Activated CD4-positive, alpha-beta T cell treated with anti-CD3 and anti-CD28 coated beads for 36 hours (primary cell): ENCODE measurements at places on chromosomes 12 and 14. TPM values are rescaled to one million over a fixed set of nuclear protein-coding genes. Genes with fewer than 3 reads are reported as not detected.

DNA sequence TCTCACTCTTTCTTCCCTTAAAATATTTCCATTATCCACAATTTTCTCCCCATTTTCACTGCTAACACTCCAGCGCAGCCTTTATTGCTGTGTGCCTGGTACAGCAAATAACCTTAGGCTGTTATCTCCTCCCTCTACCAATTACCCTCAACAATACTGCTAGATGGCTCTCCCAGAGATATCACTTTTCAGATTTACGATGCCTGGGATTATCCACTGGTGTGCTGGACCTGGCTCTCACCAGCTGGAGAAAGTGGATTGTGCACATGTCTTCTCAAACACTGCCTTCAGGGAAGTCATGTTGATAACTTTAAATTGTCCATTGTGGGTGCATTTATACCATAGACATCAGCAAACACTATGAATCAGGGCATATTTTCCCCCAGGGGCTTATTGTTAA lies 101.9 kb upstream of the ADAMTS20 start:
- no peak overlapping the region for H3K27ac ChIP-seq
- peaks cover 10% of the 10 kb centered on the region for H3K27me3 ChIP-seq
- no peaks in the 10 kb centered on the region for H3K4me1 ChIP-seq
- no peak for DNase-seq
- H3K36me3 ChIP-seq, result no peaks in the 10 kb centered on the region
- no peak overlapping the region for H3K4me3 ChIP-seq

Gene GCN1
- total RNA-seq, result 139 TPM

DNA sequence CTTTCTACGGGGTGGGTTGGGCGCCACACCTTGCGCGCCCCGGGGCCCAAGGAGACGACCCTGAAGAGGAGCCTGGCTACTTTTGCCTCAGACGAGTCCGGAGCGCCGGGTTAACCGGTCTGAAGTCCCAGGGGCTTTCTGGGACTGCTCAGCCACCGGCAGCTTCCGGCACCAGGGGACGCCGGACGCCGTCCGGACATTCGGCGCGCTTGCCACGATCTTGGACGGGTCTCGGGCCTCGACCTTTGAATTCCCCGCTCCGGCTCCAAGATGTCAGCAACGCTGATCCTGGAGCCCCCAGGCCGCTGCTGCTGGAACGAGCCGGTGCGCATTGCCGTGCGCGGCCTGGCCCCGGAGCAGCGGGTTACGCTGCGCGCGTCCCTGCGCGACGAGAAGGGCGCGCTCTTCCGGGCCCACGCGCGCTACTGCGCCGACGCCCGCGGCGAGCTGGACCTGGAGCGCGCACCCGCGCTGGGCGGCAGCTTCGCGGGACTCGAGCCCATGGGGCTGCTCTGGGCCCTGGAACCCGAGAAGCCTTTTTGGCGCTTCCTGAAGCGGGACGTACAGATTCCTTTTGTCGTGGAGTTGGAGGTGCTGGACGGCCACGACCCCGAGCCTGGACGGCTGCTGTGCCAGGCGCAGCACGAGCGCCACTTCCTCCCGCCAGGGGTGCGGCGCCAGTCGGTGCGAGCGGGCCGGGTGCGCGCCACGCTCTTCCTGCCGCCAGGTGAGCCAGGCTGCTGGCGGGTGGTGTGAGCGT lies at the start of gene ACOT4:
ACOT4 (plus strand) TSS at position 184 of the 760 bp plus-strand sequence; CDS start at position 271, 87 bp downstream.
- peak within 1 kb of the TSS; percentile 56 for H3K27ac ChIP-seq
- no peaks in the 10 kb centered on the region for H3K27me3 ChIP-seq
- peak within 1 kb of the TSS; percentile 65 for H3K4me3 ChIP-seq
- H3K4me1 ChIP-seq, result peaks cover 9% of the 10 kb centered on the region
- peak; percentile 69 for DNase-seq

GRCh38 chr14:56422221-56422620 lies 157.4 kb upstream of the TMEM260 start:
- H3K27me3 ChIP-seq, result peaks cover 2% of the 10 kb centered on the region
- H3K4me1 ChIP-seq, result no peaks in the 10 kb centered on the region
- no peaks in the 10 kb centered on the region for H3K36me3 ChIP-seq
- DNase-seq, result no peak

Gene PTMS
- total RNA-seq, result 62.2 TPM

Gene YEATS4
- 59.8 TPM for total RNA-seq

- H3K36me3 ChIP-seq, result no peaks in the 10 kb centered on the region
- no peak overlapping the region for H3K4me3 ChIP-seq
- H3K27me3 ChIP-seq, result peaks cover 14% of the 10 kb centered on the region
- H3K4me1 ChIP-seq, result no peaks in the 10 kb centered on the region
- no peak overlapping the region for H3K27ac ChIP-seq
These were observed 6.6 kb downstream of the RTN1 start for GRCh38 chr14:59863806-59864525.

DNA sequence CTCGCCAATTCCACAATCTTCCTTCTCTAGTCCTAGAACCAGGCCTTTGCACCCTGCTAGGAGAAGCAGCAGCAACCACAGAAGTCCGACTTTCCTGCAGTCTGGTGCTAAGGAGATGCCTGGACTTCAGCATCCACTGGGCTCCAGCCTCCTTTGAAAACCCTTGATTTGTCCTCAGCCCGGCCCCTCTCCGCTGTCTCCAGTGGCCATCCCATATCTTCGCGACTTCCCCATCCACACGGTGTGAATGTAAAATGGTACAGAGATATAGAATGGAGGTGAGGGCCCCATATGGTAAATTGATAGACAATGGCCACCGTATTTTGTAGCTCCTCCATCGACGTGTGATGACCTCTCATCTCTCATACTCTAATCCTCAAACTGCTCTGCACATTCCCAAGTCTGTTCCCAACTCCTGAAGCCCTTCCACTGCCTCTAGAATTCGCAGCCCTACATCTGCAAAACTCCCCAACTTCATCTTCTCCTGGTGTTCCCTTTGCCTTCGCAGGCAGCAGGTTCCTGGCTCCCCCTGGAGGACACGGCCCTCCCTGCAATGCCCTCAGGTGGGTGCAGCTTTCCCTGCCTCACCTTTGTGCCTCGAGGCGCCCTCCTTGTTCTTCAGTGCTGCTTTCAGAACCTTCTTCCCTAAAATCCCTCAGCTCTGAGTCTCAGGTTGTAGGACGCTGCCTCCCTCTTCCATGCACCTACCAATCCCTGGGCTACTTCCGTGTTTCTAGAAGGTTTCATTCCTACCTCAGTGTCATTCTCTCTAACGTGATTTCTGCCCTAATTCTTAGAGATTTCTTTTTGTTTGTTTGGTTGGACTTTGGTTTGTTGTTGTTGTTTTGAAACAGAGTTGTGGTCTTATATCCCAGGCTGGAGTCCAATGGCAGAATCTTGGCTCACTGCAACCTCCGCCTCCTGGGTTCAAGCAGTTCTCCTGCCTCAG lies 36.7 kb downstream of the TMBIM6 start:
- peaks cover 14% of the 10 kb centered on the region for H3K4me1 ChIP-seq
- no peak overlapping the region for H3K4me3 ChIP-seq
- H3K36me3 ChIP-seq, result no peaks in the 10 kb centered on the region
- DNase-seq, result peak; percentile 89

DNA sequence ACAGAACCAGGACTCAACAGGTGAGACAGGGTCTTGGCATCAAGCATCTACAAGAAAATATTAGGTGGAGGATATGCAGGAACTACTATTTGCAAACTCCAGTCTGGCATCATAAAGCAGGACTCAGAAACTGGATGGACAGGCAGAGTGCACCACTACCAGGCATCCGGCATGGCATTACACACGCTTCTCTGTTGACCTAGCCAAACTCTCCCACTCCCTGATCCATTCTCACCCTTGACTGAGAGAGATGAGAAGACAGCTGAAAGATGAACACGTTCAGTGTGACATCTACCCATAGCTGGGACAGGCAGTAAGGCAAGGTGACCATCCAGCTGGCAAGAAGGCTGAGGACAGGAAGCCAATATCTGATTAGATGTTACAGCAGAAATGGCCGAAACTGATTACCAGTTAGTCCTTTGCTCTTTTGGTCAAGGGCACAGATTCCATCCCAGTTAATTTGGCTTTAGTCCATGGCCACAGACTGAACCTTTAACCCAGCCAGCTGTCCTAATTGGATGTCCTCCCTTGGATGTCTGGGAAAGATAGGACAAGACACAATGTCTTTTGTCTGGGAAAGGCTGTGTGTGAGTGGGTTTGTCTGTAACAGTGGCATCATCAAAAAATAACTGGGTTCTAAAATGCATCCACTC lies 71.6 kb downstream of the BBS10 start:
- H3K4me1 ChIP-seq, result peaks cover 14% of the 10 kb centered on the region
- DNase-seq, result no peak
- no peak overlapping the region for H3K4me3 ChIP-seq
- H3K27me3 ChIP-seq, result peaks cover 29% of the 10 kb centered on the region
- no peak overlapping the region for H3K27ac ChIP-seq

Gene SLC35F4
- total RNA-seq, result not detected

- H3K27me3 ChIP-seq, result no peaks in the 10 kb centered on the region
- DNase-seq, result no peak
- peaks cover 2% of the 10 kb centered on the region for H3K4me1 ChIP-seq
- no peak overlapping the region for H3K4me3 ChIP-seq
- no peaks in the 10 kb centered on the region for H3K36me3 ChIP-seq
These were observed 12.3 kb upstream of the TFCP2 start for GRCh38 chr12:51185171-51185717.

DNA sequence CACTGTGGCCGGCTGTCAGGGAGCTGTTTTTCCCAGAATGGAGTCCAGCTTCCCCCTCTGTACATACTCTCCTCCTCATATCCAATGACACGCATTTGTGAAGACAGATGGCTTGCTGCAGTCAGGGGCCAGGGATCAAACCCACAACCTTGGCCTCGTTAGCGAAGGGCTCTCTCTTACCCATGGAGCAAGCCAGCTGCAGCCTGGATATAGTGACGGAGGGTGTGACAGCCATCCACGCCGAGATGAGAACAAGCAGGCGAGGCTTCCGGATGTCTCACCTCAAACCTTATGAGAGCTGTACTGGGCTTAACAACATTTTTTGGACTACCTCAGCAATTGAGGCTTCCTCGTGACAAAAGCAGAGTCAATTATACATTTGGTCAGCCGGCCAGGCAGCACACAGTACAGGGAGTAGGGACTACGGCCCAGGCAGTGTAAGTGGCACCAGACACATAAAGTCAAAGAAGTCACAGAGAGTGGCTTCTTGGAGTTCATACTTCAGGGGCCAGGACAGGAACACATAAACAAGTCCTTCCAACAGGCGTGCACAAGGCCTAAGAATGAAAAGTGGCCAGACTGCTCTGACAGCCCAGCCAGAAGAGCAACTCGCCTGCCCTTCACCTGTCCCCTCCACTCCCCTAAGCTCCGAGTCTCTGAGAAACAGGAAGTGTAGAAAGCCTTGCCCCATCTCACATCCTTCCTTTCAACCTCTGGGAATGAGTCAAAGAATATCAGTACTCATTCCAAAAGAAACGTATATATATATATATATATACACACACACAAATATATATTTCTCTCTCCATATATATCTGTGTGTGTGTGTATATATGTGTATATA lies 115.1 kb downstream of the TTC7B start:
- no peaks in the 10 kb centered on the region for H3K4me1 ChIP-seq
- no peak overlapping the region for H3K27ac ChIP-seq
- DNase-seq, result no peak
- no peak overlapping the region for H3K4me3 ChIP-seq
- H3K36me3 ChIP-seq, result no peaks in the 10 kb centered on the region
- H3K27me3 ChIP-seq, result no peaks in the 10 kb centered on the region

DNA sequence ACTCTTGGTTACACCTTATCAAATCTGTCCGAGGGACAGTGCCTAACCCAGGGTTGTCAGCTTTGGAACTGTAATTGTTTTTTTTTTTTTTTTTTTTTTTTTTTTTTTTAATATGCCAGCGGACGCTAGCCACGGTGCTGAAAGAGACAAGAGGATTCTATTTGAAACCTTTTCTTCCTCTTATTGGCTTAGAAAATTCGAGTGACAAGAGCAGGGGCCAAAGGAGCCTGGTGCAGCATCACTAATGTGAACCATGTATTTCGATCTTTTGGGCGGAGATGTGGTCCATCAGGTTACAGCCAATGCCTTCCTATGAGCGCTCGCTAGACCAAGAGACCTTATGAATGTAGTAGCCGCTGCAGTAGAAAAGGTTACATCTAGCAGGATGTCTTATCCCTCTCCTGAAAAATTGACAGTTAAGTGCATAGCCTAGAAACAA lies 922 bp downstream of the PTPRR start:
- no peaks in the 10 kb centered on the region for H3K4me1 ChIP-seq
- DNase-seq, result no peak
- H3K36me3 ChIP-seq, result no peaks in the 10 kb centered on the region
- no peak overlapping the region for H3K27ac ChIP-seq
- no peak overlapping the region for H3K4me3 ChIP-seq

GRCh38 chr12:111149299-111149698 lies 219.6 kb downstream of the PHETA1 start:
- H3K4me1 ChIP-seq, result no peaks in the 10 kb centered on the region
- no peak overlapping the region for H3K27ac ChIP-seq
- H3K36me3 ChIP-seq, result no peaks in the 10 kb centered on the region
- H3K27me3 ChIP-seq, result peaks cover 2% of the 10 kb centered on the region
- no peak for DNase-seq

Gene SEL1L
- 39.0 TPM for total RNA-seq

Gene KRT83
- not detected for total RNA-seq

Gene KRT3
- not detected for total RNA-seq
